ENCODE measurements at places on chromosomes 3 and 15.

DNA sequence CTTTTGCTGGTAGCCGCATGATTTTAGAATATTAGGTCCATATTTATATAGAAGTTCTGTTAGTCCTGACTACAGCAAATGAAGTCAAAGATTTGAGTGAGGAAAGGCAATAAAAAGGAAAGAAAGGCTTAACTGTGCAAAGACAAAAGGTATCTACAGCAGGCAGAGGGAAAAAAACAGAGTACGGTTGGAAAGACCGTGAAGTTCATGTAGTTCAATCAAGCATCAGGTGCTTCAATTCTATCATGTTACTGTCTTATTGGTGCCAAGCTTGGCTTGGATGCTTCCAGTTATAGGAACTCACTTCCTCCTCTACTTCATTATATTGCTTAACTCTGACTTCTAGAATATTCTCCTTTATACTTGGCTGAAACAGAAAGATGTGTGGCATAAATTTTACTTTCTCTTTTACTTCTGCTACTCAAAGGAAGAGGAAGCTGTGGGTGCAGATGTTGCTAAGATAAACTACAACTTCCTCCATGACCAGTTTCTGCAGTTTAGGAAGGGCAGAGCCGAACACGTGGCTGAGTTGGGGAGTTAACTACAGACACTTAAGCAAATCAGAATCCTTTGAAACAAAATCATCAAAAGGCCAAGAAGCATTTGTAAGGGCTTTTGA is 72.6 kb upstream of the ZBED2 start:
- DNase-seq, result peak; percentile 75

GRCh38 chr3:101725194-101725889 is 928 bp downstream of the CEP97 start:
- peak; percentile 42 for DNase-seq

DNA sequence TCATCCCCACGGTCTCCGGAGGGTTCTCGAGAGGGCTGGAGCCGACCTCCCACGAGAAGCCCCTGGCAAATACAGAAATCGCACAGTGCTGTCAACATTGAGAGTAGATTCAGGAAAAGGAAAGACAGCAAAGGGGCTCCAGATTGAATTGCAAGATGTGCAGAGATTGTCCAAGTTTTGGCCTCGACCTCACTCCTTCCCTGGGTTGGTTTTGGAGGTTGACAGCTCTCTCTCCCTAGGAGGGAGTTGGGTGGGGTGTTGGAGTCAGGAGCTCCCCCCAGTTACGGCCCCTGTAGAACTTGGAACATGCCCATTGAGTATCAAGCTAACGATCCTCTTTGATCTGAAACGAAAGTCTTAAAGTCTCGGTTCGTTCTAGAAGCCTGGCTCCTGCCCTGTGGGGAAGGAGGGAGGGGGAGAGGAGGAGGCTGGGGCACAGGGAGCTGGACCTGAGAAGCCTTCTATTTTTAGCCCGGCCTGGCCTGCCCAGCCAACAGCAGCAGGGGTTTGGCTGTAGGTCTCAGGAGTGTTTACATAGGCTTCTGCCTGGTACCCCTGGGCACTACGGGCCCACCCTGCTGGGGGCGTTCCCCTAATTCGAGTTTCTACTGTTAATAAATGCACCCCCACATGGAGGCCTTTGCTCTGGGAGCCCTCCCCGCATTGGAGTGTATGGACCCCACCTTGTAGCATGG is 672 bp upstream of the KY start:
- DNase-seq, result no peak

DNA sequence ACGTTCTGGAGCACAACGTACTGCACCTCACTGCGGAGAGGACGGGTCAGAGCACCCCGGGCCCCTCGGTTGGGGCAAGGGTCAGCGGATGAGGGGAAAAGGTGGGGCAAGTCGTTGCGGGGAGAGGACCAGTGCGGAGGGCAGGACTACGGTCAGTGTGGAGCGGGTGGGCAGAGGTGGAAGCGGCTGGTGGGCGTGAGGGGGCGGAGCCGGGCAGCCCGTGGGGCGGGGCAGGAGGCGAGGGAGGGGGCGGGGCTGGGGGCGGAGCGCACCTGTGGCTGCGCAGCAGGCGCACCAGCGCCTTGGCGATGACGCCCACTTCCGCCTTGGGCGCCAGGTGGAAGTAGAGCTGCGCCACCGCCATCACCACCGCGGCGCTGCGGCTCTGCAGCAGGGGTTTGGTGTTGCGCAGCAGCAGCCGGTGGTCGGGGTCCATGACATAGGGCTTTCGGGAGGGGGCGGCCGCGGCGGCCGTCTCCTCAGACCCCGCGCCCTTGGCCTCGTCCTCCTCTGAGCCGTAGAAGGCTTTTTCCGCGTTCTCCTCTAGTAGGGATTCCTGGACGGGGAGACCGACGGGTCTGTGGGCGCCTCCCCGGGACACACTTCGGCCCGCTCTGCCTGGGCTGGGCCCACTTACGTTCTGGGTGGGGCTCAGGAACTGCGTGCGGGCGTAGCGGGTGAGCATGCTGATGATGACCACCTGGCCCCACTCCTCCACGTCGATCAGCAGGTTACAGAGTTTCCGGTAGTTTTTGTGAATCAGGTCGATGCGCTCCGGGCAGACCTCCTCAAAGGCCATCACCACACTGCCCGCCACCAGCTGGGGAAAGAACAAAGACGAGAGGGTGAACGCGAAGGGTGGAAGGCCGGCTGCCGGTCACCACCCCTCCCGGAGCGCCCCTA is 29.2 kb downstream of the AP3B2 start:
- peak; percentile 84 for DNase-seq

- DNase-seq, result no peak
These were observed 305.1 kb downstream of the ZNF621 start for GRCh38 chr3:40829876-40830275.

DNA sequence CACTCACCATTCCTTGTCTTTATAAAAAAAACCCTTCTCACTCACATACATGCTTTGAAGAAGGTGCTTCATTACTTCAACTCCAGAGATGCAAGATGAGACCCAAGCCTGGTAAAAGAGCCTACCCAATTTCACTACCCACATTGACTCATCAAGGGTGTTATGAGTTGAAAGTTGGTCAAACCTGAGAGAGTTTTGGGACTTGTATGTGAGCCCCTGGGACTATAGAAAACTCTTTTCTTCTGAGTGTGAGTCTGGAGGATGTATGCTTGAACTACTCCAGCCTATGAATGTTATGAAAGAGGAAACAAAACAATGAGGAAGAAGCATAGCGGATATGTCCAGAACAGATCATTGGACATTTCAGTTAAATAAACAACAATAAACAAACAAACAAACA is 106.5 kb upstream of the SATB1 start:
- DNase-seq, result no peak

GRCh38 chr3:170632780-170633179 is 46.9 kb upstream of the SLC7A14 start:
- no peak for DNase-seq

- DNase-seq, result no peak
These were observed 95.2 kb downstream of the AQP9 start for GRCh38 chr15:58233341-58233740.

DNA sequence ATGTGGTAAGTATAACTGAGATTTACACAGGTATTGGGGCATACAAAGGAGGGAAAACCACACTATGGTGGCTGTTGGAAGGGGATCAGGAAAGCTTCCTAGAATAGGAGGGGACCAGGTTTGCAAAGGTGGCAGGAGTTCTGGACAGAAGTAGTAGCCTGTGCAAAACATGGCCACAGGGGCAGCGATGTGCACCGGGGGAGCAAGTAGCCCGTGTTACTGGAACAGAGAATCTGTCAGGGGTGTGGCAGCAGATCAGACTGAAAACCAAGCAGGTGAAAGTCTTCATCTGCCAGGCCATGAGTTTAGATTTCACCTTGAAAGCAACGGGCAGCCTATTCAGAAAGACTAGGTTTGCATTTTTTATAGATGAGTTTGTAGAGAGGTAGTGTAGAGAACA is 182.3 kb upstream of the LPP start:
- DNase-seq, result no peak

- no peak for DNase-seq
These were observed 27.8 kb downstream of the STARD5 start for GRCh38 chr15:81296186-81296585.

GRCh38 chr3:82012775-82013174 is 251.3 kb upstream of the GBE1 start:
- no peak for DNase-seq

DNA sequence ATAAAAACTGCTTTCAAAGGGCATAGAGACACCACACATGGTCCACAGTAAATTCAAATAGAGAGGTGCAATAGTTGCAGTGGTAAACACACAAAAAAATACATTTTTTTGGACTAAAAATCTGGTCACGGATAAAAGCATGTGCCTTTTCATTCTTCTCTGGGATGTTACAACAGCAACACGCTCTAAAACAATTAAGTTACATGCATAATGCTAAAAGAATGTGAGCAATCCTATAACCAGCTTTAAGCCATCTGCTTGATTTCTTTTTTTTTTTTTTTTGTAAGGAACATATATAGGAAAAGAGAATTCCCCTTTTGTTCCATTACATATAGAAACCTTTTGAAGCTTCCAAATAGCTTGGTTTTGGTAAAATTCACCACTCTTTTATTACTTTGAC is 20.0 kb downstream of the WNT5A start:
- no peak for DNase-seq

DNA sequence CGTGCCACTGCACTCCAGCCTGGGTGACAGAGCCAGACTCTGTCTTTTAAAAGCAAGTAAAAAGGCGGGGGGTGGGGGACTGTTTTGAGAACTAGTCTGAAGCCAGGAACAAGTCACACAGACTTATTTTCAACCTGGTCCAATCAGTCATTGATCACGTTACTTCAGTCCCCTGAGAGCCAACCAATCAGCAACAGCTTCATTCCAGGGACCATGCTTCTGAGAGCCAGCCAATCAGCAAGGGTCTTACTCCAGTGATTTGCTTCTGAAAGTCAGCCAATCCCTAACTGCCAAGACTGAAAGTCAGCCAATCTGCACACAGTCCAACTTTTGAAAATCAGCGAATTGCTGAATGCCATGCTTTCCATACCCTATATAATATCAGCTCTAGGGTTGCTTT is 48.6 kb upstream of the C15orf39 start:
- peak; percentile 32 for DNase-seq

DNA sequence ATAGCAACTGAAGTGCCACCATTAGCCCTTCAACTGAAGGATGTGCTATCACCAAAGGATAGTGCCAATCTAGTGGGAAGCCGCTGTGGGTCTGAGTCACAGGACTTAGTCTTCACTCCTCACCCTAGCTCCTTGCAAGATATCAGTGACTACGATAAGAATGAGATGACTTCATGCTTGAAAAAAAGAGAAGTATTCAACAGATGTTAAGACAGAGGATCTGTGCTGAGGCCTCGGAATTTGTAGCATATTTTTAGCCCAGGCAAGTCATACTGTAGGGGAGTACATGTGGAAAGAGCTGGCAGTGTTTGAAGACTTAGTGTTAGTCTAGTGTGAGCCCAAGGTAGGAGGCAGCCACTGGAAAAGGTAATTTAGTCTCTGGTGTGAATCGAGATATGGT is 270.7 kb upstream of the LRTM1 start:
- no peak for DNase-seq

GRCh38 chr3:47245271-47245670 is 37.3 kb downstream of the KIF9 start:
- DNase-seq, result no peak

GRCh38 chr15:80563372-80563997 is 131.6 kb upstream of the ABHD17C start:
- DNase-seq, result no peak

DNA sequence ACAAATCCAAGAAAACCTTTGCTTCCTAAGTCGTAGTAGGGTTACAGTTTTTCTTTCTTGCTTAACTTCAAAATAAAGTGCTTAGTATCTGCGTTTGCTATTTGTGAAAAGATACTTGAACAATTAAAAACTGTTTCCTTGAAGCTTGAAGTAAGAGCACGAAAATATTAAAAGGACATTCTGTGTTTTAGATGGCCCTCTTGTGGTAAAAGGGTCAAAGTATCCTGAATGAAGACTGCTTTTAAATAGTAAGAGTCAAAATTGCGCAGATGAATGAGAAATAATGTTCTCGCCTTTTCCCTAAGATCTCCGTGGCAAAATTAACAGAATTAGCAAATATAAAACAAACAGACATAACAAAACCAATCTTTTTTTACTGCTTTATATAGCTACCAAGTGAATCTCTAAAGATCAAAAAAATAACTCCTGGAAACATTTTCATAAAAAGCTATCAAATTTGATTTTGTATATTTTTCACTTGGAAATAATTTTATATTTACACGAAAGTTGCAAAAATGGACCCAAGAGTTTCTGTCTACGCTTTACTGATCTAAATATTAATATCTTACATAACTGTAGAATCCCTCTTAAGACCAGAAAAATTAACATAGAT is 175.4 kb downstream of the MBNL1 start:
- DNase-seq, result no peak

GRCh38 chr15:29196290-29196689 is 73.3 kb downstream of the NSMCE3 start:
- DNase-seq, result no peak

GRCh38 chr3:64244011-64244942 is 19.0 kb upstream of the PRICKLE2 start:
- DNase-seq, result no peak

- DNase-seq, result peak; percentile 53
These were observed 161.8 kb upstream of the TBL1XR1 start for GRCh38 chr3:177358977-177359592.

- no peak for DNase-seq
These were observed 87.5 kb downstream of the LRRFIP2 start for GRCh38 chr3:37086918-37087317.

DNA sequence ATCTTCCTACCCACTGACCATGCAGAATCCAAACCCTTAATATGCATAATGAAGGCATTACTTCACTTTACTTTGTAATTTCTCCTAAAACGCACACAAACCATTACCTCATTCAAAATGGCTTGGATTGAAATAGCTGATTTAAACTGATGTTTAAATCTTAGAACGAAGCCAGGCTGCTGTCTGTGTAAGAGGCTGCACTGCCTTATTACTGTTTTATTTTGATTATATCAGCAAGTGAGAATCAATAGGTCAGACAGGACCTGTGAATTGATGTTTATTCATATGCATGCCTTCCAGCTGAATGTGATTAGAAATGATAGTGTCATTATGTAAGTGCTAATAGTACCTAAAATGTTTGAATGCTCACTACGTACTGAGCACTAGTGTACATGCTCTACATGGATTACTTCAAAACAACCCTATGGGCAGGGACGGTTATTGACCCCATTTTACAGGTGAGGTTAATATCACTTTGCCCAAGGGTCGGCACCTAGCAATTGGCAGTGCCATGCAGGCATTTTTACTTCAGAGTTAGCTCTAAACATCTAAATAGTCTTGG is 314.2 kb upstream of the CBLB start:
- no peak for DNase-seq

Data from stimulated activated CD4-positive, alpha-beta T cell treated with anti-CD3 and anti-CD28 coated beads, Interleukin-15, amount 100 ng/mL, for 24 hours (primary cell).